ENCODE measurements at places on chromosomes 2 and 18. TPM values are rescaled to one million over a fixed set of nuclear protein-coding genes. Genes with fewer than 3 reads are reported as not detected.

DNA sequence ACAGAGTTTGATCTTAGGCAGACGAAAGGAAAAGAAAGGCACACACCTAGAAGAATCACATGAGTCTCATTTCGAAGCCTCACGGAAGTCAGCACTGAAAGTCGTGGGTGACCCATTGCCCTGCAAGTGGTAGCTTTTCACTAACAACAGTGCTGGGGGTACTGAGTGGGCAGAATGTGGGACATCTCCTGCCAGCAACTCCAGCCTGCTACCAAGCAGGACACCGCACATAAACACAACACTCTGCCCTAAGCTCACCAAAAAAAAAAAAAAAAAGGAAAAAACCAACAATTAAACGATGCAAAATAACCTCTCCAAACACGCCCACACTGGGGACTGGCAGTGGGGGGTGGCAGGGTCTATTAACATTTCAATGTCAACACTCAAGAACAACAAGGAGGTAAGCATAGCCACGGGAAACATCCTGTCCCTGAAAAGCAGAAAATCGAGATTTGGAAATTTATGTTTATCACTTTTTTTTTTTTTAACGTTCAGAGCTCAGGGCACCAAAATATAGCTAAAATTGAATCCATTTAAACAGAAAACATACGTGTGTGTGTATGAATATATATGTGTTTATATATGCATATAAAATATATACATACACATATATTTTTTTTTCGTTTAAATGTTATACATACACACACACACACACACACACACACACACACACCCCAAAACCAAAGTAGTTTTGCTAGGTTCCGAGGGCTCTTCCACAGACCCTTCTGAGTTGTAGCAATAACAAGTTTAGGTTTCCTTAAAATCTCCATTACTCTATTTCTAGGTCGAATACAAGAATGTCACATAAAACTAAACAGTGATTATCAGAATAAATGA is 2.2 kb downstream of the INO80D start:
- peak; percentile 20 for DNase-seq

Gene CDC42EP3
- total RNA-seq = 17.7 TPM

DNA sequence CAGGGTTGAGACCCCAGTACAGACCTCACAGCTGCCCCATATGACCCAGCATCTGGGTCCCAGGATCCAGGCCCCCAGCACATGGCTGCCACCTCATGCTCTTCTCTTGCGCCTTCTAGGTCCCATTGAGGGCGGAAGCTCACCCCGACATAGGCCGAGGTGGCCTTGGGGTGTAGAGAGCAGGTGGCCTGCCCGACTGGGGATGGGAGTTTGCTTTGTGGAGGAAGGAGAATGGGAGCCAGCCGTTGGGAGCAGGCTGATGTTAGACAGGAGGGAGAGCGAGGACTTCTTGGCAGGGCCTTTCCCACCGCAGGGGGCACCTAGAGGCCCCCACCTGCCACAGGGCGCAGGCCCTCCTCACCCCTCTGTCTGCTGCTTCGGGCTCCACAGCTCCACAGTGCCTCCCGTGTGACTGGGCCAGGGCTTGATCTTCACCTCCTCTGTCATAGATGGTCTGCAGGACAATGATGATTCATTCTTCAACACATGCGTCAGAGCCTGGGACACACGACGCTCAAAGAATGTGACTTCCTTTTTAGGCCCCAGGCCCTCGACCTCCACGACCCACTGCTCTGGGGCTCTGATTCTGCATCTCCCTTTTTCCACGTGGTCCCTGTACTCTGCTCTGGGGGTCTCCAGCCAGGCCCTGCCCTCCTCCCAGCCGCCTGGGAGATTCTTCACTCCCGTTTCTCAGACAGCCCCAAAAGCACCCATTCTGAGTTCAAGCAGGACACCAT is 86.6 kb upstream of the ODC1 start:
- DNase-seq = no peak

DNA sequence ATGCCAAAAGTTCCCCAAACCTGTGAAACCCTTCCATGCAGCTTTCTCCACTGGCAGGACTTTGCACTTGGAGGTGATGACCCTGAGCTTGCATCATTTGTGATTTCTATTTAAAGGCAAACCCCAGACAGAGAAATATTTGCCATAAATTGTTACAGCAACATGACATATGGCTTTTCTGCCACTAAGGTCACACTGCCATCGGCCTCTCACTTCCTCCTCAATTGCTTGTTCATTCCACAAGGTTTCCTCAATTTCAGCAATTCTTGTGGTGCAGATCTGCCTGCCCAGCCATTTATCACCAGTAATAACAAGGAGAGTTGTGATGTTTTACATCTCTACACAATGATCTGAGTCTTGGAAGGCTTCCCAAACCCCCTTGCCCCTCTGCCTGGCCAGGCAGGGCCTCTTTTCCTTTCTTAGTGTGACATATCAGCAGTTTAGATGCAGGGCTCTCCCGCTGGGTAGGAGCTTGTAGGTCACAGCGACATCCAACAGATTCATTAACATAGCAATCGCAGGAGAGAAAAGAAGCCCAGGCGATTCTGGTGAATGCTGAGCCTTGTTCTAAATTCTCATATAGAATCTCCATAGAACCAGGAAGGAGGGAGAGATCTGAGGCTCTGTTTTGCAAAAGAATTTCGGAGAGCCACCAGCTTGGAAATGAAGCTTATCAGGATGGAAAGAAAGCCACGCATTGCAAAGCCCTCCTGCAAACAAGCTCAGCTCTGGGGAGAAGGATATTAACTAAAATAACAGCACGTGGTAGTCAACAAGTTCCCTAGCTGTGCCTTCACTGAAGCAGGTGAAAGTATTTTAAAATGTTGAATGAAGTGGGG is 46.7 kb upstream of the ITGA6 start:
- no peak for DNase-seq

DNA sequence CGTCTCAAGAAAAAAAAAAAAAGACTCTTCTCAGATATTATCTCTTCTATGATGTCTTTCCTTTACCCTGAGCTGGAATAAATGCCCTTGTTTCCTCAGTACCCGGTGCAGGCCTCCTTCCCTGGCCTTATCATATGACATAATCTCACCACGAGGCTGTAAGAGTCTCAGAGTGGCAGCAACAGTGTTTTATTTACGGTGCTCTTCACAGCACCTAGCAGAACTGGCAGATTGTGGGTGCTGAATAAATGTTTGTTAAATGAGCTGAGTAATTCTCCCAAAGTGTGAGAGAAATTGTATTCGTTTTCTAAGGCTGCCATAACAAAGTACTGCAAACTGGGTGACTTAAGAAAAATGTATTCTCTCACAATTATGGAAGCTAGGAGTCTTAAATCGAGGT is 82.8 kb upstream of the CD28 start:
- DNase-seq = no peak

- no peak for DNase-seq
These were observed 1142.1 kb downstream of the CNTNAP5 start for GRCh38 chr2:125167152-125167551.

GRCh38 chr2:37365669-37366068 is 21.2 kb downstream of the QPCT start:
- no peak for DNase-seq

- DNase-seq = no peak
These were observed 17.1 kb downstream of the DYNAP start for GRCh38 chr18:54608028-54608642.

Gene IL36B
- total RNA-seq = not detected

DNA sequence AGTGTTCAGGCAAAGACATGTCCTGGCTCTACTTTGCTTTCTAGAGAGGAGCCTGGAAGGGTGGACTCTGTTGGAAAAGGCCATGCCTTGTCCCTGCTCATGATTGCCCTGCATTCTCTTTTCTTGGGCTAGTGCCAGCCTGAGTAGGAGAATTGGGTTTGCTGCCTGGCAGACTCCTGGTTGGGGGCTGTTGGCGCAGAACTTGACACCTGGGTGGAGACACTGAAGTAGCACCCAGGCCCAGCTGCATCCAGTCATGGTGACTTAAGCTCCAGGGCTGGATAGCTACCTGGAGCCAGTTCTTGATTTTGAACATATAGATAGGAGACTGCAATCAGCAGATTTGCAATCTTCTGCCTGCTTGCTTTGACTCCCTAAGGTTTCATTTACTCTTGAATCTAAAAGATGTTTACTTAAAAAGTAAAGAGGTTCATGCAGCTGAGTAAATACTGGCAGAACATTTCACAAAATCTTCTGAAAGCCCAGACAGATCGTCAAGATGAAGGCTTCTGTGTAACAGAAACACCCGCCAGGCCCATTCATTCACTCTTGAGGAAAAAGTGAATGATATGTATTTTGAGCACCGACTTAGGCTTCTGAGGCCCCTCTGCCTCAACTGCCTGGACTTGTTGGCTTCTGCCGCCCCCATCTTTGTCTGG is 38.0 kb upstream of the YWHAQ start:
- DNase-seq = no peak

Gene SLC9A4
- 0.15 TPM for total RNA-seq

GRCh38 chr2:217846321-217846743 is 156.5 kb downstream of the TNS1 start:
- no peak for DNase-seq

GRCh38 chr2:193539188-193539587 is 1344.5 kb upstream of the TMEFF2 start:
- DNase-seq = no peak

Gene RSAD2
- 5.0 TPM for total RNA-seq

DNA sequence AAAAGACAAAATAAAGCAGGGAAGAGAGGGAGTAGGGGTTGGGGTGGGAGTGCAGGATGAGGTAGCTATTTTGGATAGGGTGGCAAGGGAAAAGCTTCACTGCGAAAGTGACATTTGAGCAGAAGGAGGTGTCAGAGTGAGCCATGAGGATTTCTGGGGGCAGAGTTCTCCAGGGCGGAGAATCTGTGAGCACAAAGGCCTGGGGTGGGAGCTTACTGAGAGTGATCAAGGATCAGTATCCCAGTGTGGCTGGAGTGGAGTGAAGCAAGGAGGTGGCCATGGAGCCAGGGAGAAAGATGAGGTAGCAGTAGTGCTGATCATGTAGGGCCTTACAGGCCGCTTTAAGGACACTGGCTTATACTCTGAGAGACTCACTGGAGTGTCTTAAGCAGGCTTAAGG is 210.9 kb upstream of the FOSL2 start:
- no peak for DNase-seq

Gene FEV
- not detected for total RNA-seq

Gene NPPC
- total RNA-seq = 0.58 TPM

- DNase-seq = no peak
These were observed 12.1 kb upstream of the KDSR start for GRCh38 chr18:63378919-63379638.

- no peak for DNase-seq
These were observed 52.3 kb downstream of the SOWAHC start for GRCh38 chr2:109666466-109666865.

DNA sequence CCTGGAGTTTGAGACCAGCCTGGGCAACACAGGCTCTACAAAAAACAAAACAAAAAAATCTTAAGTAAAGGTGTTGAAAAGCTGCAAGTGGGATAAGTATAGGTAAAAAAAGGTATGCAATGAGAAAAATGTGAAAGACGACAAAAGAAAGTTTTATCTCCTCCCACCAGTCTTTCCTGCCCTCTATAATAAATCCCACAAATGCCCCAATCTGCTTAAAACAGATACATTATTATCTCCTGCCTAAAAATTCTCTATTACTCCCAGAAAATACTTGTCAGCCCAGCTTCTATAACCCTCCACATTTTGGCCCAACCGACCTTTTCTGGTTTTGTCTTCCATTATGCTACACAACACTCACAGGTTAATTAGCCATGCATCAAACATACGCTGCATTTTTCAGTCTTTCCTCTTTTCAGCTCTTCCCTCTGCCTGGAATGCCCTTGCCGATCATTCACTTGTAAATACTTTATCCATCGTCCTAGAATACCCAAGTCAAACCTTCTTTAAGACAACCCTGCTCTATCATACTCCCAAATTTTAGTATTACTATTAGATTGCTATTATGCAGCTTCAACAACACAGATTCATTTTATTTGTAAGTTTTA is 10.8 kb downstream of the ASXL2 start:
- no peak for DNase-seq

Gene SLC19A3
- not detected for total RNA-seq

Gene PLGLB2
- 6.5 TPM for total RNA-seq

GRCh38 chr2:27240406-27240805 is 22.4 kb downstream of the SLC30A3 start:
- DNase-seq = no peak

- DNase-seq = no peak
These were observed 194.5 kb upstream of the APCDD1 start for GRCh38 chr18:10259901-10260300.

Gene ZRANB3
- total RNA-seq = 4.8 TPM

Gene ST8SIA3
- total RNA-seq = not detected

Gene TLK1
- 191 TPM for total RNA-seq

GRCh38 chr2:189579585-189580186 is 900 bp downstream of the SLC40A1 start:
- no peak for DNase-seq

DNA sequence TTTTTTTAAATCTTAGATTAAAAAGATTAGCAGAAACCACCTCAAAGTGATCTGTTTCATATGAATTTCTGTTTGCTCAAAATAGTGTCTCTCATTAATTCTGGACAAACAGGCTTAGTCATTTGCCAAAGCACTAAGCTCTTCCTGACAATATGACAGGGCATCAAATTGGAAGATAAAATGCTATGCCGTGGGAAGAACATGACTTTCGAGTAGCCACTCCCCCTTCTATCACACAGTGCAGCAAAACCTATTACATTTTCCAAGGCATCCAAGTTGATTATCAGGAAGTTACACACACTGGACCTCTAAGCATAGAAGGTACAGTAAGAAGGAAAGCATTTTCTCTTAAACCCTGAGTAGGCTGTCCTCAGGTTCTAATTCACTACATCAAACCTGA is 89.5 kb downstream of the STK39 start:
- DNase-seq = no peak

DNA sequence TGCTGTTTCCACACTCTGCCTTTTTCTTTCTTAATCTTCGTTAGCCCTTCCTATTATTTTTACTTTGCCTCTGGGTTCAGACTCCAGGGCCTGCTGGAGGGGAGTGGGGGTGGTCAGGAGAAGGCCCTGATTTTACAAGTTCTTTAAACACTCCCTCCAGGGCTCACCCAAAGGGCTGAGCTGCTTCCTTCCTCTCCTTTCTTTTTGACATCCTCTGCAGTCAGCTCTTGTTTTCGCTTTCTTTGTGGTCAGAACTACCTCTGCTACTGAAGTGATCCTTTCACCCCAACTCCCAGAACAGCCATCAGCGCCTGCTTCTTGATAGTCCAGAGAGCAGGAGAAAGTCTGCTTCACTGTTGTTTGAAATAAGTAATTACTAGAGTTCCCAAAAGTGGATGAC is 925.7 kb downstream of the EPHA4 start:
- no peak for DNase-seq
